Right ventricle myocardium inferior (tissue), 1 donor: ENCODE measurements at places on chromosomes 3 and 15. TPM values are rescaled to one million over a fixed set of nuclear protein-coding genes. Genes with fewer than 3 reads are reported as not detected.

- no peak for DNase-seq
Observed at GRCh38 chr3:171261487-171261886, 198.7 kb downstream of the TNIK start.

DNA sequence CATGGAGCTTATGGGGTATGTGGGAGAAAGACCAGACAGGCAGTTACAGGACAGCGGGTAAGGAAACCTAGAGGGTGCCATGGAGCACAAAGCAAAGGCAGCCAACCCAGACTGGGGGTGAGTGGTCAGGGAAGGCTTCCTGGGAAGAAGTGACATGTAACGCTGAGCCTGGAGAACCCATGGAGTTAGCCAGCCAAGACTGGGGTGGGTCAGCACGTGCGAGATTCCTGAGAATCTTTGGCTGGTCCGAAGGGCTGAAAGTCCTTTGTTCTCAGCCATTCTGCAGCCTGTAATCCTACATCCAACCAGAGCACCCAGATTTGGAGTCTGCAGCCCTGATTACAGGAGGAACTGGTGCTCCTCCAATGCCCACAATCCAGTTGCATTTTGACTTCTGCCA, 120.1 kb upstream of the WNT5A start:
- DNase-seq = no peak

GRCh38 chr3:29771602-29772001, 490.7 kb downstream of the RBMS3 start:
- DNase-seq = no peak

- DNase-seq = no peak
Observed at GRCh38 chr15:95558131-95558530, 772.4 kb upstream of the NR2F2 start.

DNA sequence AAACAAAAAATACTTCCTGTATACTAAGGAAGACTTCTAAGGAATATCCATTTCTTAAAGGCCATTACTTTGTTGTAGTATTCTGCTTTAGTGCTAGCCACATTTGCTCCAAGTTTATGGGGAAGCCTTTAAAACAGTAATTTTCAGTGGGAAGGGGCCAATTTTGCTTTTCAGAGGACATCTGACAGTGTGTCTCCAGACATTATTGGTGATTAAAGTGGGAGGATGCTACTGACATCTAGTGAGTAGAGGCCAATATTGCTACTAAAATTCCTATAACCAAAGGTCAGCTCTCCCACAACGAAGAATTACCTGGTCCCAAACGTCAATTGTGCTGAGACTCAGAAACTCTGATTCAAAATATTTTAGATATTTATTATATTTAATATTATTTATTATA, 24.8 kb downstream of the SLC28A2 start:
- DNase-seq = no peak

- DNase-seq = no peak
Observed at GRCh38 chr3:55443346-55443745, 43.8 kb downstream of the WNT5A start.

DNA sequence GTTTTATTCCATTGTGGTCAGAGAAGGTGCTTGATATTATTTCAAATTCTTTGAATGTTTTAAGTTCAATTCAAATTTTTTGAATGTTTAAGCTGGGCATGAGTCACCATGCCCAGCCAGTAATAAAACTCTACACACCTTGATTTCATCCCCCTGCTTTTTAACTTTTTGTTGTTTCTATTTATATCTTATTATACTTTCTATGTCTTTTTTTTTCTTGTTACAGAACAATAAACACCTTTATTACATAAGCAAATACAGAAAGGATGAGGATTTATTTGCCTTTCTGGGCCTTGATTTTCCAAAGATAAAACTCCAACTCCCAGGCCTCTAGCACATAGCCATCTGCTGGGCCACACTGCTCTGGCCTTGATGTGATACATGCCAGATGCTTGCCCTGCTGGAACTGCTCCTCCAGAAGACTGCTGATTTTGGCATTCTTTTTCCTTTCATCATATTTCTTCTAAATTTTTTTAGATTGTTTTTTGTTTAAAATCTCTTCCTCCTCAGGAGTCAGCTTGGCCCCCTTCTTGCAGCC, 14.0 kb downstream of the DNAH12 start:
- no peak for DNase-seq

GRCh38 chr3:190532731-190533203, 18.9 kb downstream of the IL1RAP start:
- no peak for DNase-seq

- DNase-seq = no peak
Observed at GRCh38 chr3:63972196-63972595, 51.1 kb downstream of the PSMD6 start.

GRCh38 chr3:185750015-185750414, 74.8 kb downstream of the IGF2BP2 start:
- no peak for DNase-seq

- no peak for DNase-seq
Observed at GRCh38 chr3:78978037-78978436, 789.8 kb downstream of the ROBO1 start.

DNA sequence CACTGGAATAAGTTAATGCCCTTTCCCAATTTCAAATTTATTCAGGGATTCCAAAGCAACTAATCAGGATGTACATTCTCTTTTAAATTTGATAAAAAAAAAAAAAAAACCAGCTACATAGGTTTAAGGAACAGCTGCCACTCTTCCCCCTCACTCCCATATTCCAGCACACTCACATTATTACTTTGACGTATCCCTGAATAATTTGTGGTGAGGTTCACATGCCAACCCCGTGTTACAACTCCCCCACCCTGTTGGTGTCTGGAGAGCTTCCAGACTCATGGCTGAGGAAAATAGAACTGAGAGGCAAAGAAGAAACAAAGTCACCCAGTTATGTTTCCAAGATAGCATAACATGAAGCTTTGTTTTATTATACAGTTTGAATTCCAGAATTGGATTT, 300.5 kb upstream of the MME start:
- no peak for DNase-seq

- no peak for DNase-seq
Observed at GRCh38 chr15:99076555-99077308, 28.1 kb upstream of the SYNM start.

DNA sequence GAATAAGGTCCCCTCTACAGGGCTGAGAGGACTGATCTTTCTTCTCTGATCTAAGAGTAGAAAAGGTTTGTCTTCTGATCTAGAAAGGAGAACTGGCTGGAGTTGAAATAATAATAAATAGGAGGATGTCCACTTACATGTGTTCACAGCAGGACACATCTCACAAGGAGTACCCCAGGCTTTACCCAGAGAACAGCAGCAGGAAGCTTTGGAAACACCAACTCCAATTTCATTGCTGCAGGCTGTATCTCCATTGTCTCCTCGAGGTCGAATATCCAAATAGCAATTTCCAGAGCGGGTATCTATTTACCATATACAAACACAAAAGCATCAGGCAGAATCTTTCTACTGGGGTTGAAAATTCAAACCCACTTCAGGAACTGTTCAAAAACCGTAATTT, 136.6 kb downstream of the DUT start:
- no peak for DNase-seq

DNA sequence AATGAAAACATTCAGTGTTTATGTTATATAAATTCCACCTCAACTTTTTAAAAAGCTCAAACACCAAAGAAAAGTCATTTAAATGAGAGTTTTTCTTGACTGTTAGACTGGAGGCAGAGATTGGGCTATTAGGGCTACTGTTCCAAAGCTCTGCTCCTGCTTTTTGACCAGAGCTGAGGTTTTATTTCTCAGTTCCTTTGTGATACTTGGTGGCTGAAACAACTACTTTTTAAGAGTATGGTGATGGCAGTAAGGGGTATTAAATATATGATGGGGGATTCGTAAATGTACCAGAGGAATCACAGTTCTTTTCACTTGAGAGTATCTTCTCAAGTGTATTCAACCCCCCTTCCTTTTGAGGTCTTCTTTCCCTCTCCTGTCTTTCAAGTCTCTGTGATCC, 186.1 kb upstream of the CGNL1 start:
- DNase-seq = no peak

DNA sequence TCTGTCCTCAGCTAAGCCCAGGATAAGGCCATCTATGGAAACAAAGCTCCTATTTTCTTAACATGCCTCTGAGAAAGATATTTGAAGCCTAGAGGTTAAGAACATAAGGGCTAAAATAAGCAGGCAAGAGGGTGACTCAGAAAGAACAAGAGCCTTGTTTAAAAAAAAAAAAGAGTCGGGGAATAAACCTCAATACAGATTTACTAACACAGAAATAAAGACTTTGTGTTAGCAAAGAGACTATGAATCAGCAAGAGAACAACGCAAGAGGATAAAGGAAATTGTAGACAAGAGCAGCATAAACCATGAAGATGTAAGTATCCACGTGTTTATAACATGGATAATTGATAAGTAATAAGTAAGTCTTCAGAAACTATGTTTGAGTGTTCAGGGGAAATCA, 36.0 kb downstream of the RAB27A start:
- DNase-seq = no peak

DNA sequence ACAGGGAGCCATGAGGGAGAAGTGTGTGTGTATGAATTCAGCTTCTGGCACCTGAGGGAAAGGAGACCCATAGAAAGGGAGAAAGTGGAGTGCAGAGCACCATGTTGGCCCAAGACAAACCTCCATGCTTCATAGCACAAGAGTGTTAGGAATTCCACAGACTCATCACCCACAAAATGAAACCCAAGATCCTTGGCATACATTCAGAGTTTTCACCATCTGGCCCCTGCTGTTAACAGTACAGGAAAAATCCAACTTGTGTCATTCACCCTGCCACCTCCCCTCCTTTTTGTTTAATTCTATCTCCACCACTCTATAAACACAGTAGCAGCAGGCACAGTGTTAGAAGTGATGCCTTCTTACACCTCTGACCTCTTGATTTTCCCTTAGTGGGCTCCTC, 60.0 kb upstream of the MNS1 start:
- DNase-seq = no peak

DNA sequence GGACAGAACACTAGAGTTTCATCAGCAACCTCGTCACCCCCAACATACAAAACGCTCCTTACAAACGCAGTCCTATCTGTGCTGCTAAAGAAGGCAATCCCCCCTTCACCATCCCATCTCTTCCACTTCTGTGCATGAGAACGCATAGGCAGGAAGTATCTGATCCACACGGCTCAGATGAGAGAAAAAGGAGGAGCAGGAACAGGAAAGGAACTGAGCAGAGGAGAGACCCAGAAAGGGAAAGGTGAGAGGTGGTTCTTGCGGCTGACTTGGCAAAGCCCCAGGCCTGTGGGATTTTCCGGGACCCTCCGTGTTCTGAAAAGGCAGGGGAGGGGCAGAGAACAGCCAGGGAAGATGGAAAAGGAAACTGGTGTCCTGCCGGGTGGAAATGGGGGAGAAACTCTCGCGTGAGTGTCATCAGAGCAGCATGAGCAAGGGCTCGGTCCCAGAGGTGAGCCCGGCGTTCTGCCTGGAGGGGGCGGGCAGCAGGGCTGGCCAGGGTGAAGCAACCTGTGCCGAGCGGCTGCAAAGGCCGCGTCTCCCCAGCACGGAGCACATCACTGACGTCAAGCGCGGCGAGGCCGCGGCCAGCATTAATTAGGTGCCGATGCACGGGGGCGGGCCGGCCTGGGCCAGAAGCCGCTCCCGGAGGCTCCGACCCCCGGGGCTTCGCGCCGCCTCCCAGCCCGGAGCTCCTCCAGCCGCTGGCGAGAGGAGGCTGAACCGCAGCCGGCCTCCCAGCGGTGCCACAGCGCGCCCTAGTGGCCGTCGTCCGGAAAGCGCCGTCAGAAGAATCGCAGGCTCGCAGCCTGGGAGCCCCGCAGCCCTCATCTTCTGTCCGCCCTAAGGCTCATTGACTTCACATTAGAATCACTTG, 35.8 kb downstream of the CPN2 start:
- peak; percentile 92 for DNase-seq

DNA sequence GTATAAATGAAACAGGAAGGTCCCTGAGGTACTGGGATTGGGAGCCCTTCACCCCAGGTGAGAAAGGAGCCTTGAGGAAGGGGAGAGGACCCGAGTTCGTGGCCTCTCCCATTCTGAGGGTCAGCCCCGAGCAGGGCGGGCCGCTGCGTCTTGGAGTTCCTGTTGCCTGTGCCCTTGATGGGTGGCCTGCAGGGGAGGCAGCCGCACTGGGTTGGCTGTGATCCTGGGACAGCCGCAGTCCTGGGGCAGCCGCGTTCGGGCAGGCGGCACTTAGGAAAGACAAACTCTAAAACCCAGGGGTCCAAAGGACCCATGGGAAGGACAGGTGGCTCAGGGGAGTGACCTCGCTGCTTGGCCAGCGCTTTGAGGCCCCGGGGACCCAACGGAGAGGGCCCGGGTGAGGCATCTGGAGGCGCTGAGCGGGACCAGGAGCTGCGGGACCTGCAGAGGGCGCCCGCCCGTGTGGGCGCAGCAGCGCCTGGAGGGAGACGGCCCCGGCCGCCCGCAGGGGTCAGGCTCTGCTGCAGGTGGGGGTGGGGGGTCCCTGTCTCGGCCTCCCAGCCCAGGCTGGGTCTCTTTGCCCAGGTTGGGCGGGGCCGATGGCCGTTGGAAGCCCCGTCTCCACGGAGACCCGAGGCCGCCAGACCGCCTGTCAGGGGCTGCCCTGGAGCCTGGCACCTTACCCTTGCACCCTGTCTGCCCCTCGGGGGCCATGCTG, 65.1 kb downstream of the HMCES start:
- DNase-seq = peak; percentile 61

GRCh38 chr15:90959894-90960293, 5.2 kb downstream of the RCCD1 start:
- no peak for DNase-seq

- no peak for DNase-seq
Observed at GRCh38 chr3:11452312-11452711, 180.1 kb downstream of the ATG7 start.

DNA sequence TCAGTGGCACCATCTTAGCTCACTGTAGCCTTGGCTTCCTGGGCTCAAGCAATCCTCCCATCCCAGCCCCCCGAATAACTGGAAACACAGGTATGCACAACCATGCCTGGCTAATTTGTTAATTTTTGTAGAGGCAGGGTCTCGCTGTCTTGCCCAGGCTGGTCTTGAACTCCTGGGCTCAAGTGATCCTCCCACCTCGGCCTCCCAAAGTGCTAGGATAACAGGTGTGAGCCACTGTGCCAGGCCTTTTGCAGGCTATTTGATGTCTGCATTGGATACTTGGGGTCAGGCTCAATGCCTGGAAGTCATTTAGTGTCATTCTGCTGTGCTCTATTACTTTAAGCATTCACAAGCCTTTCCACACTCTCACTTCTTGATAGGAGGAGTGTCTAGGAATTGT, 17.6 kb downstream of the LIMD1 start:
- DNase-seq = no peak

GRCh38 chr3:56772952-56773938, 28.5 kb downstream of the ARHGEF3 start:
- no peak for DNase-seq

DNA sequence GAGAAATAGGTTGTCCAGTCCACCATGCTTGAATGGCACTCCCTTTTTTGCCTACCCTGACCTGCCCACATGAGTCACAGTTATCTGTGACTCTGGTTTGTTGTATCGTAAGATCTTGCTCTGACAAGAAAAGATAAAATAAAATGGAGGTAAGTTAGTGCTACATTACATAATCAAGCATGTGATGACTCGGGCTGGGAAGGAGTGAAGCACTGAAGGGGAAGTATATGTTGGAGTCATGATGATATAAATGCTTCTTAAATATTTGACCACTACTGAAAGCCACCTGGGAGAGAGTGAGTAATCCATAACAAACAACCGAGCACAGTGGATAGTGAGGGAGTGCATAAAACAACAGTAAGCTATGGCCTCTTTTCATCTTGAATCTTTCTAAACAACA, 124.4 kb downstream of the SHOX2 start:
- no peak for DNase-seq

ETV5 gene
- 4.7 TPM for total RNA-seq

GOLGA8J gene
- total RNA-seq = 0.16 TPM

WDR93 gene
- total RNA-seq = not detected

P3H2 gene
- 1.3 TPM for total RNA-seq

CPLX3 gene
- 2.8 TPM for total RNA-seq

MUC20 gene
- 4.6 TPM for total RNA-seq

PLOD2 gene
- 19.7 TPM for total RNA-seq
